NCI-H1105 treated with DMSO at 0.1 percent for 48 hours (cell line): ENCODE measurements at places on chromosomes 1 and 21.

- no peak for DNase-seq
Measured at GRCh38 chr1:247246325-247247115, 9.4 kb upstream of the VN1R5 start.

GRCh38 chr1:21838359-21839157 is 26.5 kb downstream of the LDLRAD2 start:
- DNase-seq, result no peak

DNA sequence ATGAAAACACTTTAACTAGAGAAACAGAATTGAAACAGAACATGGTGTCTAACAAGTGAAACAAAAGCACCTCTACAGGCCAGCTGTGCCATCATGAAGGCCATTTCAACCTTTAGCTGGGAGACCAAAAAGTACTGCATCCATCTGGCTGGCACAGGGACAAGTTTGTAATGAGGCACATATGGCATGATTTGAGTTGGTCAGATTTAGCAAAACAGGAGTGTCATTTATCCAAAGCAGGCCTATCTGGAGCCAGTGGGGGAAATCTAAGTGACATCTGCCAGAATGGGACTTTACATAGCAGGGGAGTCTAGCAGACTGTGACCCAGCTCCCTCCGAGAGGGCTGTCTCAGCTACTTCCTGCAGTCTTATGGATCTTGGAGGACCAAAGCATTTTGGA is 51.9 kb downstream of the DNTTIP2 start:
- no peak for DNase-seq

DNA sequence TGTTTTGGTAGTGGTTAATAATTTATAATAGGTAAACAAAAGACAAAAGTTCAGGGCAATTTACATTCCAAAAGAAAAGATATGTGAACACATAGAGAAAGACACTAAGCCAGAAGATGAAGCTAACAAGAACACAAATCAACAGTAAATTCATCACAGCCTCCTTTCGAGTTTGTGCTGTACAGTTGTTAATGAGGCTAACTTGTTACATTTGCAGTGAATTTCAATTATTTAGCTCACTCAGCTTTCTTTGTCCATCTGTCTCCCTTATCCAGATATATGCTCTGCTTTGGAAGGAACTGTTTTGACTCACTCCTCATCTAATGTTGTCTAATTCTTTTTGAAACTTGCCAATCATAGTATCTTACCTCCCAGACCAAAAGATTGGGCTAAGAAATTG is 423.3 kb upstream of the OLFM3 start:
- DNase-seq, result no peak

GRCh38 chr1:113849072-113849471 is 22.4 kb downstream of the PTPN22 start:
- no peak for DNase-seq

GRCh38 chr1:184860535-184860934 is 105.9 kb upstream of the EDEM3 start:
- no peak for DNase-seq
